CD4-positive, alpha-beta T cell treated with Interleukin-2 at 100 ng/mL for 4 hours (primary cell): ENCODE measurements at places on chromosomes 3 and 15.
A peak's percentile ranks its signal among the peaks of the same experiment; 100 is the strongest.

GRCh38 chr3:17469954-17470353, 272.5 kb downstream of the TBC1D5 start:
- no peak for DNase-seq

- no peak for DNase-seq
These were observed 29.5 kb downstream of the B4GALT4 start for GRCh38 chr3:119211193-119211592.

DNA sequence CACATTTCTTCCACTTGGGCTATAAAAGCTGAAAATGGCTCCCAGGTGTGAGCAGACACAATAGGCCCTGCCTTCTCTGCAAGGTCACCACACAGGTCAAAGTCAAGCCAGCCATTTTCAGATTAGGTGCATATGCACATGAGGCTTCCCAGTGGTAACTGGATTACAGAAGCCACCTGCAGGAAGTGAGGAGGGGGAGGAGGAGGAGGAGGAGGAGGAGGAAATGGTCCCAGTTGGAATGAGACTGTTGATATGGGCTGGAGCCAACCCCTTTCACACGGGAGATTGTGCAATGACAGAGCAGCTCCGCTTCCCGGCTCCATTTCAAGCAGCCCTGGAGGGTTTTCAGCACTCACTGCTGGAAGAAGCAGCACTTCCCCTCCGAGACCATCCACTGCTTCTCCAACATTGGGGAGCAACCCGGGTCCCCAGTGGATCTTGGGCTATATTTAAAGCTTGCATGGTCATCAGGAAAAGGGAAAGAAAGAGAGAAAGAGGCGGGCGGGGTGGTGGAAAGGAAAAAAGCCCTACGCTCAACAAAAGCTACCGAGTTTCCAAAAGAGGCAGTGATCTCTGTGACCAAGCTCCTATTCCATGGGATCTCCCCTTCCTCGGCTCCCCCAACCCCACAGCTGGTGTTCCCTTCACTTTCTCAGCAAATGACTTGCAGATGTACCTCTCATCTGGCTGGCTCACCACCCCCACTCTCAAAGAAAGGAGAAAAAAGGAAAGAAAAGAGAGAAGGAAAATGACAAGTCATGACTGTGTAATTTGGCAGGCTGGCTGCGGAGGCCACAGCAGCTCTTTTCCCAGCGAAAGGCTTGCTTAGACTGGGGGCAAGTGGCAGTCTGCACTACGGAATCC, 58.3 kb downstream of the LRIG1 start:
- no peak for DNase-seq

DNA sequence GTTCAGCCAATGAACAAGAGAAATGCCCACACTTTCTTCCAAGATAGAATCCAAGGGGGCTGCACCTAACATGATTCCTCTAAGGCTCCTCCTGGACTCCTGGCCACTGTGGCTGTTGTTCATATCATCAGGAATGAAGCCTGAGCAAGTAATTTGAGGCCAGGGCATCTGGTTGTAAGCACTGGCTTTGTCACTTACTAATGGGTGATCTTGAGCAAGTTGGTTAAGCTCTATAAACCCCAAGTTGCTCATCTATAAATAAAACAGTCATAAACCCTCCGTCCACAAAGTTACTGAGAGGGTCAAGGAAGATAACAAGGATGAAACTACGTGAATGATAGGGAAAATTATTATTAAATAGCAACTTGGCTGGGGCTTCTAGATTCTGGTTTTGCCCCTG, 58.3 kb downstream of the CDC25A start:
- no peak for DNase-seq

- no peak for DNase-seq
These were observed 96.3 kb upstream of the P2RY1 start for GRCh38 chr3:152738656-152739055.

- DNase-seq = no peak
These were observed 317.1 kb downstream of the ARRDC4 start for GRCh38 chr15:98277602-98278001.

DNA sequence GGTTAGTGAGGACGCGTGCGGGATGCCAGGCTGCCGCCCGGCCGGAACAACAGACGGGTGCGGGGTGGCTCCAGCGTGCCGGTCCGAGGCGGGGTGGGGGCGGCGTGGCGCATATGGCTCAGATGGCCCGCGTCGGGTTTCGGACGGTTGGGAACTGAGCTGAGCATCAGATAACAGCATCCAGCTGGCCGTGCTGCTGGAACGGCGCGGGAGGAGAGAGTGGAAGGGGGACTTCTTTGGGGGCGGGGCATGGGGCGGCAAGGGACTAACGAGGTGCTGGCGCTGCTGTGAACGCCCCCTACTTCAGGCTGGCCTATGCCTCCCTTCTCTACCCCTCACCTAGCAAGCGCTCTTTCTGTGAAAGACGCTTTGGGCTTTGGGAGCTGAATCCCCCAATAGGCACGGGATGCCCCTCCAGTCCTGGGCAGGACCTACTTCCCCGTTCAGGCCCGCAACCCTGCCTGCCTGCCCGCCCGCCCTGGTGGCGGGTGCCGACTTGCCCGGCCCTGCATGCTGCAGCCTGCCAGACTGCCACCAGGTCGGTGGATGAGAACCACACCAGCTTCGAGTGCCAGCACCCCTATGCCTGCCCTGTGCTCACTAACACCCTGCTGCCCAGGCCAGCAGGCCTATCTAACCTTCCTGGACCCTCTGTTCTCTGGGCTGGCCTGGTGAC, 542 bp downstream of the INKA1 start:
- peak; percentile 22 for DNase-seq
